ENCODE measurements at places on chromosomes 5 and 9. TPM values are rescaled to one million over a fixed set of nuclear protein-coding genes. Genes with fewer than 3 reads are reported as not detected.

GRCh38 chr9:114559830-114560513, 27.6 kb upstream of the ATP6V1G1 start:
- no peak for DNase-seq

DNA sequence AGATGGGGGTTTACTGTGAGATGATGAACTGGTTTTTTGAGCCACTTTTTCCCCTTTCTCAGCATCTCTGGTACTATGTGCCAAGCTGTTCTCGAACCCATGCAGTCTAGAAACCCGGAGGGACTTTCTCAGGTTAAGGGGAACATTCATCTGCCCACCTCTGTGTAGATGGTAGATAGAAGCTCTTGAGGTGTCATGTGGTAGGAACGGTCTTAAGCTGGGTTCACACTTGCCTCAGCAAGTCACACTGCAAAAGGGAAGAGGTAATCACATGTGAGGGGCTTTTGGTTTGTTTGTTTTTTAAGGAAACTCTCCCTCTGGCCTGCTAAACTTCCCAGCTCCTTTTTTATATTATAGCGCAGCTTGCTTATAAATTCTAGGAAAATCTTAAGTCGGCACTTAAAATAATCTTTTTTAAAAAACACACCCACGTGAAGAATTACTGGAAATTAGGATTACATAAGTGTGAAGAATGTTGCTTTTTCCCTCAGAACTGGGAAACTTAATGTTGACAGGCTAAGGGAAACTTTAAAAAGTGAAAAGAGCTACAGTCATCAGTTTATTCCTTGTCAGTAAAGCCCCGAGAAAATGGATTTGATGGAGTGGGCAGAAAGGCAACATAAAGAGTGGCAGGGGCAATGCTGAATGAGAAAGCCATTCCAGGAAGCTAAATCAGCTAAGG, 430.3 kb downstream of the ARHGEF28 start:
- DNase-seq = no peak

- no peak for DNase-seq
These were observed 24.9 kb downstream of the MELK start for GRCh38 chr9:36597412-36598178.

GRCh38 chr5:134530301-134531077, 5.0 kb downstream of the JADE2 start:
- peak; percentile 39 for DNase-seq

GNA14 gene
- 11.3 TPM for total RNA-seq

GRCh38 chr9:93828331-93829097, 126.6 kb downstream of the BARX1 start:
- no peak for DNase-seq

GRCh38 chr5:71892641-71893365, 173.7 kb downstream of the CARTPT start:
- DNase-seq = no peak

ARL10 gene
- total RNA-seq = 6.6 TPM

DNA sequence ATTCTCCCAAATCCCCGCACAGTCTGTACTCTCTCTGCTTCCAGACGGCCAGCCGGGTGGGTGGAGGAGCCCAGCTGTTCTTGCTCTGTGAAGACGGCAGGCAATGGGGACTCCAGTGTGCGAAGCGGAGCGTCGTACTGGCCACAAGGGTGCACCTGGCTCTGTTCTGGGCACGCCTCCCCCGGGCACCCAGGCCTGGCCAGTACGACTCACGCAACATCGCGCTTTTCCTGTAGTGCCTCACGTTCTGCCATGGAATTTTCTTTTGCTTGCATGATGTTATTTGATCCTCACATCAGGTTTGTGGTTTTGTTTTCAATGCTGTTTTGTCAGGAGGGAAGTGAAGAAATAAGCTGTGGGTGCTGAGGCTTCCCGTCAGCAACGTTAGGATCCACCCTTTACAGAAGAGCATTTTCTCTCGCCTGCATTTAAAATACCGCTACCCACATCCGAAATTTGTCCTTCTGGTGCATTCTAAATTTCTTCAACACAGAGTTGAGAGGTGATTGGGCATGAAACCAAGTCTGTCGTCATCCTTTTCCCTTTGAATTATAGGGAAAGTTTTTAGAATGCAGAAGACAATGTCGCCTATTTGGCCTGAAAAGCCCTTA, 311.7 kb downstream of the TRIM36 start:
- no peak for DNase-seq

MAT2B gene
- 65.3 TPM for total RNA-seq

PCDHGA10 gene
- total RNA-seq = 6.2 TPM

All from mucosa of gallbladder (tissue), 1 donor.